ENCODE measurements at places on chromosomes 1 and 21.

DNA sequence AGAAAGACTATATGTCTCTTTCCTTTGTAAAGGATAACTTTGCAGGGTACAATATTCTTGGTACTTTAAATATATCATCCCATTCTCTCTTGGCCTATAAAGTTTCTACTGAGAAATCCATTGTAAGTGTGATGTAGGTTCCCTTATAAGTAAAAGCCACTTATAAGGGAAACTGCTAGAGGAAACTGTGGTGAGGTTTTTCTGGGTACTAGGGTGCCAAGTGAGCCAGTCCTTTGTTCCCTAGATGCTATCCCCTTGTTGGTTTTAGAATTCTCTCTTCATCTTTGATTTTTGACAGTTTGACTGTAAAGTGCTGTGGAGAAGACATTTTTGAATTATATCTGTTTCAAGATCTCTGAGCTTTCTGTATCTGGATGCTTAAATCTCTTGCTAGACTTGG, 108.9 kb upstream of the NEK7 start:
- DNase-seq, result no peak

GRCh38 chr1:184191181-184191621, 139.7 kb downstream of the TSEN15 start:
- no peak for DNase-seq

DNA sequence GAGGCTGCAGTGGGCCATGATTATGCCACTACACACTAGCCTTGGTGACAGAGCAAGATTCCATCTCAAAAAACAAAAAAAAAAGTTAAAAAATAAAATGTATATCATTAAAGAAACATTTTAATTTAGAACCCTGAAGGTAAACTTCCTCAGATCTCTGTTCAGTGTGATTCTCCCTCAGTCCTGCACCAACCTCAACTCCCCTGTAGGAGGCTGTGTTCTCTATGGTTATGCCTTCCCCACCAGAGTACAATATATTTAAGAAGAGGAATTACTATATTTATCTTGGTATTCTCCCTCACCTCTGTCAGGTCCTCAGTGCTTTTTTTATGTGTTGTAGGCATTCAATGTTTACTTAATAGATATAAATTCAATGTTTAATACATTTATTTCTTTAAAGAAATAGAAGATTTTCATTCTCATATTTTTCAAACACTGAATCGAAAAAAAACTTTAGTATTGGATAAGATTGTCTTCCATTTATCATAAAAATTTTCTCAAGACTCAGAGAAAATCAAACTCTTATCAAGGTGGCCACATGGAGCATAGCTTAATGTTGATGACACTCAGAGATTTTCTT, 4.8 kb upstream of the LRRC8B start:
- DNase-seq, result no peak

DNA sequence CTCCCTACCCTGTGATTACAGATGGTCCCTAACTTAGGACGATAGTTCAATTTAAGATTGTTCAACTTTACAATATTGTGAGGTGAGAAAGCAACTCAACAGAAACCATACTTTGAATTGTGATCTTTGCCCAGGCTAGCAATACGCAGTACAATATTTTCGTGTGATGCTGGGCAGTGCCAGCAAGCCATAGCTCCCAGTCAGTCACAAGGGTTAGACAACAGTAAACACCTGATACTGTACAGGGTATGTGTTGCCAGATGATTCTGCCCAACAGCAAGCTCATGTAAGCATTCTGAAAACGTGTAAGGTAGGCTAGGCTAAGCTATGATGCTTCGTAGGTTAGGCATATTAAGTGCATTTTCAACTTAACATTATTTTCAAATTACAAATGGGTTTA, 11.9 kb downstream of the GPBP1L1 start:
- no peak for DNase-seq

GRCh38 chr1:222084996-222085395, 343.1 kb upstream of the DUSP10 start:
- no peak for DNase-seq

- peak; percentile 52 for DNase-seq
Observed at GRCh38 chr1:223628233-223629125, 37.0 kb downstream of the CAPN8 start.

- no peak for DNase-seq
Observed at GRCh38 chr1:18811733-18812452, 47.6 kb downstream of the TAS1R2 start.

DNA sequence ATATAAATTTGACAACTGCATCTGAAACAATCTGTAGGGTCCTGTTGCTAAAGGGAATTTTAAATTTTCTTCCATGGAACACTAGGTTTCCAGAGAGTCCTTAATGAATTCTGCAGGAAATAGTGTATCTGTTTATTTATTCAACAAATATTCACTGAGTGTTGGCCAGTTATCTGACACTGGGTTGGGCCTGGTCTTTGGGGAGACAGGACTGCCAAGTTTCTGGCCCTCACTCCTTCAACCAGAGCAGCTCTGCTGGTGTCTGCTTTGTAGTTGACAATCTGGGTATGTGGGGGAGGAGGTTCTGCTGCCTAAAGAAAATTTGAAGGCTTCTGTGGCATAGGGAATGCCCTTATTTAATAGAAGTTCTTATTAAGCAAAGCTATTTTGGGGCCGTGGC, 26.1 kb upstream of the HUNK start:
- no peak for DNase-seq

DNA sequence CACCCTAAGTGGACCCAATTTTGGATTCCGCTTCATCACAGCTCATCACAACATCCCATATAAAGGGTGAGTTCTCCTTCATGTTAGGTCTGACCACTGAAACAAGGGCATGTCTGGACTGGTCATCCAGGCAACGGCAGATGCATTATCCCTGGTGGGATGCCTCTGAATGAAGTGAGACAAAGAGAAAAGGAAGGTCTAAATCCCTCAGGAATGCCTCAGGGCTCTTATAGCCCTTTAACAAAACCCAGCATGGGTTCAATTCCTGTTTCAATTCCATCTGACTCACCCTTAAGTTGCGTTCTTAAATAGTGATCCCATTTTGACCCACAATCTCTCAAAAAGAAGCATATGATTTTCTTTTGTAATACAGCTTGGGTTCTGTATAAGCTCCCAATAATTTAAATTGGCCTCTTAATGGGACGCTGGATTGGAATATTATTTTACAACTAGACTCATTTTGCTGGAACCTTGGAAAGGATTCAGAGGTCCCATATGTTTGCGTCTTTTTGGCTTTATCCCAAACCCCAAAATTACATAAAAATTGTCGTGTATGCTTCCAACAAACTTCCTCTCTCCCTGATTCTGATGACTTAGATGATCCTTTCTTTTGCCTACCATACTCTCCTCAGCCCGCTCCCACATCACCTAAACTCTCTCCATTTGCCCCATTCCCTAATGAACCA, 287.4 kb upstream of the ZP4 start:
- peak; percentile 46 for DNase-seq

DNA sequence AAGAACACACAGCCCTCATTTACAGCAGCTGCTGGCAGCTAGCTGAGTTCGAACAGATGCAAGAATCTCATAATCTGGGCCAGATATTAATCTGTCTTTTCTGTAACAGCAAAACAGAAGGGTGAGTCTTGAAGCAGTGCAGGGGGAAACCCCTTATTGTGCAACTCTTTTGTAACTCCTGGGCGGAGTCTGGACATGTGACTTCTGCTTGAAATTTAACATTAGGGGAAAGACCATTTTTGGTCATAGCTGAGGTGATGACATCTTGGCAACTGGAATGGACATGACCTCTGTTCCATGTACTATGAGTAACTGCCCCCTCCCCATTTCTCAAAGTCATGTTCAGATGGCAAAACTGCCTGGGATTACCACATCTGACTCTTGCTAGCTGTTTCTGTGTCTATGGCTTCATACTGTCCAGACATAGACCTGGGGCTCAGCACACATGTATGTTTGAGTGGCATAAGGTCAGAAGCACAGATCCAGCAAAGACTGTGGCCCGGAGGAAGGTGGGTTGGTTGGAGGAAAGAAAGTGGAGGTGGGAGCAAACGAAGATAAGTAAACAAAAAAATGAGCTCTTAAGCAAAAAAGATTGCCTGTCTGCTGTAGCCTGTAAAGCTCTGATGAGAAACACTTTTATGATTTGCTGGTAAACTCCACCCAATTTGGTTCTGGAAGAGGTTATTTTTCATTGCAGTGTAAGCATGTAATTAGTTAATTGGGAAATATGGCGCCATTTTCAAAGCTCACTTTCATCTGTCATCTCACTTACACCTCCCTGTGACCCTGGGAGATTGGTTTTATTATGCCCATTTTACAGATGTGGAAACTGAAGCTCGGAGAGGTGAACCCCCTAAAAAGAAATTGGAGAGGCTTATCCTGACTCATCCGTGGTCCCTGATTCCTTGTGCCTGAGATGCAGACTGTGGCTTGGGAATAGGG, 26.1 kb downstream of the ETS2 start:
- no peak for DNase-seq

- no peak for DNase-seq
Observed at GRCh38 chr1:206430031-206430983, 40.0 kb upstream of the IKBKE start.

DNA sequence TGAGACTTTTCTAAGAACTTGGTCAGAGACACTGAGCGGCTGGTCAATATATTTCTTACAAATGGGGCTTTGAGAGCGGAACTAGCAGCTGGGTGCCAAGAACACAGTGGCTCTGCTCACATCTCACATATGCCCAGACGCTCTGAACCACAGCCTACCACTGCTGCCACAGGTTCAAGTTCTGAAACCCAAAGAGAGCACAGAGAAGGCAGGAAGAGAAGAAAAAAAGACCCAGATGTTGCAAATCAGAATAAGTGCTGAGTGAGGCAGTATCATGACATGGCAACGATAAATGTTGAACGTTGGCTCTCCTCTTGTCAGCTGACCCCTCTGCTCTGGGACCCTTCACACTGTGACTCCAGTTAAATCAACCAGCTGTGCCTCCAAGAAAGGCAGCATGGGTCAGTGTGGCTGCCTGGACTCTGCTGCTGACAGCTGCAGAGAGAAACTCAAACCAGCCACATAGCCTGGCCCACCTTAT, 26.4 kb downstream of the HIVEP3 start:
- DNase-seq, result no peak

GRCh38 chr1:63887809-63888208, 114.0 kb downstream of the ROR1 start:
- no peak for DNase-seq

DNA sequence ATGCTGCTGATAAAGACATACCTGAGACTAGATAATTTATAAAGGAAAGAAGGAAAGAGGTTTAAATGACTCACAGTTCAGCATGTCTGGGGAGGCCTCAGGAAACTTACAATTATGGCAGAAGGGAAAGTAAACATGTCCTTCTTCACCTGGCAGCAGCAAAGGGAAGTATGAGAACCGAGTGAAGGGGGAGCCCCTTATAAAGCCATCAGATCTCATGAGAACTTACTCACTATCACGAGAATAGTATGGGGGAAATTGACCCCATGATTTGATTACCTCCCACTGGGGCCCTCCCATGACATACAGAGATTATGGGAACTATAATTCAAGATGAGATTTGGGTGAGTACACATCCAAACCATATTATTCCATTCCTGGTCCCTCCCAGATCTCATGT, 154.4 kb downstream of the FASLG start:
- DNase-seq, result no peak

DNA sequence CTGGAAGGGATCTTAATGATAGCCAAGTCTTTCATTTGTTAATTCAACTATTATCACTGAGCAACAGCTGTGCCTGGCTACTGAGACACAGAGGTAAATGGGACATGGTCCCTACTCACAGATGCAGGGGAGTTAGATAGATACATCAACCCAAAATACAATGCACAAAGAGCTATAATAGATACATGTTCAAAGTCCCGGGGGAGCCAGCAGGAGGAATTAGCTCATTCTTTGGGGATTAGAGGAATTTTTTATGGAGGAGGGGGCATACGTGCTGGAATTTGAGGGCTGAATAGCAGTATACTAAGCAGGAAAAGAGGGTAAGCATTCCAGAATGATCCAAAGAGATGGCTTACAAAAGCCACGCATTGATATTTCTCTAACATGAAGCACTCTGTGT, 34.6 kb downstream of the C8B start:
- DNase-seq, result no peak

- DNase-seq, result no peak
Observed at GRCh38 chr1:47645151-47645550, 207.3 kb downstream of the FOXD2 start.

GRCh38 chr21:39363607-39364555, 15.0 kb upstream of the HMGN1 start:
- no peak for DNase-seq

GRCh38 chr1:241630899-241631298, 9.3 kb downstream of the CHML start:
- DNase-seq, result no peak

- no peak for DNase-seq
Observed at GRCh38 chr1:59505596-59506028, 208.7 kb downstream of the FGGY start.

DNA sequence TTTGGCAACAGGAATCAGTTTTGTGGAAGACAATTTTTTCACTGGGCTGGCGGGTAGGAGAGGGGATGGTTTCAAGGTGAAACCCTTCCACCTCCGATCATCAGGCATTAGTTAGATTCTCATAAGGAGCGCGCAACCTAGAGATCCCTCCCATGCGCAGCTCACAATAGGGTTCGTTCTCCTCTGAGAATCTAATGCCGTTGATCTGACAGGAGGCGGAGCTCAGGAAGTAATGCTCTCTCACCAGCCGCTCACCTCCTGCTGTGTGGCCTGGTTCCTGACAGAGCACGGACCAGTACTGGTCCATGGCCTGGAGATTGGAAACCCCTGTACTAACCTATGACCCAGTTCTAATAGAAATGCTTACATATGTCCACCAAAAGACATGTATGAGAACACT, 96.6 kb upstream of the KIAA1614 start:
- no peak for DNase-seq

- DNase-seq, result no peak
Observed at GRCh38 chr1:15684042-15684461, at the start of gene PLEKHM2. Gene PLEKHM2, plus strand, starts transcription at chr1:15684320. Its CDS starts 239 bp downstream, at chr1:15684559.

DNA sequence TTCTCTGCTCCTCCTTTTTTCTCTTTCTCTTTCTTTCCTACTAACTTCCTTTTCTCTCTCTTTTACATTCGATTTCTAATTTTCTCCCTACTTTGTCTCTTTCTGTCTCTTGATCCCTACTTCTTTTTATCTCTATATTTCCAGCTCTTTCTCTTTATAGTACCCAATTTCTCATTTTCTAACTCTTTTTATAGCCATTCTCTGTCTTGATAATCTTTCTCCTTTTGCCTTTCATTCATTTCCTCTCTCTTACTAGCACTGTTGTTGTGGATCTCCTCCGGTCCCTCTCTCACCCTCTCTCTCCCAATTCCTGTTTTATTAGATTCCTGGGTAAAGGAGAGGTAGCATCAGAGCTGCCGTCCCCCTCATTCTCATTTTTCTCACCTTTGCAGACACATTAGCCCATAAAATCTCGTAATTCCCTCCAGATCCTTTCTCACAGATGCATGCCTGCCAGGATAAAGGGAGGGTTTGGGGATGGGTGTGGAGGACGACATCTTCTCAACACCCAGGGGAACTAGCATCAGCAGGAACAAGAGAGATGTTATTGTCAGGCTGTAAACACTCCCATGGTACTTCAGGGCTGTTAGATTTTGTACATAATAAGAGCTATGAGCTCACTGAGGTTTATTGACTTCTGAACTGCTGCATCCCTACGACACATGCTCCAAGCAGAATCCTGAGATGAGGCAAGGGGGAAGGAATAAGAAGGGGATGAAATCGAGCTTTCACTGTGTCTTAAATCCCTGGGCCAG, 159.0 kb upstream of the GALNT2 start:
- no peak for DNase-seq
